Lung (tissue), 17 donors: ENCODE measurements at places on chromosomes 6 and 20. TPM values are rescaled to one million over a fixed set of nuclear protein-coding genes. Genes with fewer than 3 reads are reported as not detected.

KCNQ2 gene
- polyA plus RNA-seq = not detected

SLC16A10 gene
- 10.0 TPM for polyA plus RNA-seq

GRCh38 chr6:41466437-41466990, 79.7 kb upstream of the FOXP4 start:
- DNase-seq = peak; percentile 31

DNA sequence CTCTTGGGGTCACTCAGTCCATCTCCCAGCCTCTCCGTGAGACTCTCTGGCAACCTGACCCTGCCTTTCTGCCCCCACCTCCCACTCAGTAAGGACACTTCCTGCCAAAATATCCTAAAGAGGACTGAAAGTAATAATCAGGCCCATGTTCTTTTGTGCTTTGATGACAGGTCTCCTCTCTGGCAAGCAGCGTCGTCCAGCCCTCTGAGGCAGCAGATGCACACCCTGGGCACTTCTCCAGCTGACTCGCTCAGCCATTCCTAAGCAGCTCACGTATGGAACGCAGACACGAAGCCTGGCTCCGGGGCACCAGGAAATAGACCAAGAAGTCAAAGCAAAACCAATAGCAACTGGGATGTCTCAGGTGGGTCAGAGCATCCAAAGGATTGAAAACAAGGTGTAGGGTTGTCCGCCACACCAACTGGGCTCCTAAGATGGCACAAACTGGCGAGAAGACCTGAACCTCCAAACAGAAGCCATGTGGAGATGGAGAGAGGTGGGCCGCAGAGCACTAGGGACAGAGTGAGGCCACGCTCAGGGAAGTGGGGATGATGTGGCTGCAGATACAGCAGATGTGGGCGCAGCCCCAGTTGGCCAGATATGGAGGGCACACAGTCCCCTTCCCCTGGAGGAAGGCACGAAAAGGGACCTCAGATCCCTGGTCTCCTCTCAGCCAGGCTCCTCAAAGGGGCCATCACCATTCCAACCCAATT, 99.3 kb downstream of the PRND start:
- no peak for DNase-seq

DNA sequence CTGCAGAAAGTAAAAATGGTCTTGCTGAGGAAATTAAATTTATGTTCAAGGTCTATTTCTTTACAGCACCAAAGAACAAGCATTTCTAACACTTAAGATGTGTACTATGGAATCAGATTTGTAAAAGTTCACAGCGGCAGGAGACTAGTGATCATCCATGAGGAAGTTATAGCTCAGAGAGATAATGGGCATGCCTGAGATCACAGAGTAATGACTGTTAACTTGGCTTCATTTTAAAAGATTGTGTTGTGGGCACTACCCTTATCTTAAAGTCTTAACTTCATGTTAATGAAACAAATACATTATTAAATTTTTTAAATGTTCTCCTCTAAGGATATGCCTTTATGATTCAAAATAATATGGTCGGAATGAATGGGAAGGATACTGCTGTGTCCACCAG, 168.6 kb downstream of the GMPR start:
- DNase-seq = no peak

MUC22 gene
- polyA plus RNA-seq = 0.02 TPM

DNA sequence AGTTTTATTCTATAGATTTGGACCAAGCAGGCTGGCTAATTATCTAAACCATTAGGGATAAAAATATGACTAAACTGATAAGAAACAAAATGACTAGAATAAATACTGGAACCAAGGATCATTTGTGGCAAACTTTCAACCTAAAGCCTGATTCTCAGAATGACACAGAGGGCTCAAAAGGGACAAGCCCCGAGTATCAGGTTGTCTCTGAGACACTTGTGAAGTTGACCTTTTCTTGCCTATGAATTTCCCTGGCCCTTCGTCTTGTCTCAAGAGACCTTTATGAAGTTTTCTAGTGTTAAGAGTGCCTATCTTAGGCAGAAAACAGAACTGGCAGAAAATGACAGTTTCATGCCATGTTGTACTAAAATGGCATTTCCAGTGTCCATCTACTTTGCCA, 68.3 kb downstream of the IMPG1 start:
- DNase-seq = no peak

DNA sequence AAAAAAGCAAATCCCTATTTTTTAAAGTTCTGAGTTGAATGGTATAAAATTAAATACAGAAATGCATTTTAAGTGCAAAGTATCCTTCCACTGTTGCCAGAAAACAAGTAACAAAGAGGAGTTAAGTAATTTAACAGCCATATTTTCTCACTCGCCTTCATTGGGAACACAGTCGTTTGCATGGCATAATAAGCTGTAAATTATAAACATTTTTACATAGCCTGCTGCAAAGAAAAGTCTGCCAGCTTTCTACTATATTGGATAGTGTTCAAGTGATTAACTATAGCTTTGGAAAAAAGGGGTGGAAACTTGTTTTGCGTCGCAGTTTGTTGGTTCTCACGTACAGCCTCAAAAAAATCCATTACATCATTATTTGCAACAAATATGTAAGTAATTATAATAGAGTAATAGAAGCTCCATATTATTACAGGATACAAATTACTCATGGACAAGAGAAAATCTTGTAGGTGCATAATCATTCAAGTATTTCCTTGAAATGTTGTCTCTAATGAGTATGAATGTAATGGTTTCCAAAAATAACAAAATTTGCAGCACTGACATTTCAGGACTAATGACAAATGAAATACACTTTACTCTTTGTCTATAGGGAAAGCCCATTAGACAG, 139.3 kb downstream of the PDSS2 start:
- peak; percentile 47 for DNase-seq

DNA sequence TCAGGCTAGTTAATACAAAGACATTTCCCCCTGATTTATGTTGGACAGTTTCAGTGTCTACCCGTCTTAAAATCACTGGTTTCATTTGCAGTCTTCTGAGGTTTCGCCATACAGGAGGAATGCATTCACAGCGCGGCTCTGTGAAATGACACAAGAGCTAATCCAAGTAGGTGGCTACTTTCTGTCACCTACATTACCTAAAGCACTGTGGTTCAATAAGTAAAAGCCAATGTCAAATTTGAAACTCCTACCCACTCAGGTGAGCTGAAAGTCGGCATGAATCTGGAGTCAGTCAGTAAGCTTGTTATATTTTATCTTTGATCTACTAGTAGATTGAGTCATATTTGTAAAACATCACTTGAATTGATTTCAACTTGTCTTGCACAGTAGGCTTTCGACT, 370.8 kb downstream of the LAMA2 start:
- DNase-seq = no peak

DNA sequence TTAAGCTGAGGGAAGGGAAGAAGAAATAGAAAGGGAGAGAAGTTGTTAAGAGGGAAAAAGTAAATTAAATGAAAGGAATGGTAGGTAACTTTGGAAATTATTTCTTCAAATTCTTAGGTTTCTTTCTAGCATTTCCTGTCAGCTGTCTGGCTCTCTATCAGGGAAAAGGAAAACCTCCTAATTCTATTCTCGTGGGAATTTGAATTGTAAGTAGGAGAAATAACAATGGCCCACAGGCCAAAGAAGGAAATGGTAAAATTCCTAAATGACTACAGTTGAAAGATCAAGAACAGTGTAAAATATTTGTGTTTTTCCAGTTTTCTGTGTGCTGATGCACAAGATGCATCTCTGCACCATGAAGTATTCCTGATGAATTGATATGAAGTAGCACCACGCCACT, 173.0 kb downstream of the IBTK start:
- DNase-seq = peak; percentile 4

NT5E gene
- 3.4 TPM for polyA plus RNA-seq

DNA sequence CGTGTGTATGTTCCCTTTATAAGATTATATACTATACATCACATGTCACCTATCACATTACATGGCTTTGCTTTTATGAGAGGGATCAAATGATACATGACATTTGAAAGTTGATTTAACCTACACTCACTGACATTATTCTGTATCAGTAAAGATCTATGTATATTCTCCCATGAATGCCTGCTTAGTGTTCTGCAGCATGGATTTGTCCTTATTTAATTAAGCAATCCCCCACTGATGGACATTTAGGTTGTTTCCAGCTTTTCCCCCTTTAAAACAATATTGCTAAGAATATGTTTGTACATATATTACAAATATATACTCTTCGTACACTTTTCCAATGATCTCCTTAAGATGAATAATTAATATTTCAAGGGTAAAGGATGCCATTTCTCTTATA, 297.4 kb downstream of the TFAP2C start:
- DNase-seq = no peak

- DNase-seq = no peak
Measured at GRCh38 chr20:33351696-33352095, 49.6 kb downstream of the CDK5RAP1 start.

DEFB132 gene
- polyA plus RNA-seq = not detected

- DNase-seq = no peak
Measured at GRCh38 chr20:18851629-18852028, 38.0 kb downstream of the SCP2D1 start.

- no peak for DNase-seq
Measured at GRCh38 chr6:140774080-140774505, 1358.6 kb upstream of the GJE1 start.

DNA sequence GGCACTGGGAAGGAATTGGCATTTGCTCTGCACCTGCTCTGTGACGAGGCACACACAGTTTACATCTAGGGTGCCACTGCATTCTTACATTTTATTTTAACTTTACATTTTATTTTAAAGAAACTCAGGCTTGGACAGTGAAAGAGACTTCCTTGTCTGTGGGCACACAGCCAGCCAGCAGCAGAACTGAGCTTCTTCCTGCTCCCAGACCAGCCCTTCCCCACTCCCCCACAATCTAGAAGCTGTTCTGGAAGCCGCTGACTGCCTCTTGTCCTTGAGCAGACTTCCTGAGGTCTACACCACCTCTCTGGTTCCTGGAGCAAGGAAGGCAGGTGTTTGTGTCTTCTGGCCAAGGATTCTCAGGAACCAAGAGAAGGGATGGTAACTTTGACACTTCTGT, 27.9 kb upstream of the CD93 start:
- peak; percentile 72 for DNase-seq

DNA sequence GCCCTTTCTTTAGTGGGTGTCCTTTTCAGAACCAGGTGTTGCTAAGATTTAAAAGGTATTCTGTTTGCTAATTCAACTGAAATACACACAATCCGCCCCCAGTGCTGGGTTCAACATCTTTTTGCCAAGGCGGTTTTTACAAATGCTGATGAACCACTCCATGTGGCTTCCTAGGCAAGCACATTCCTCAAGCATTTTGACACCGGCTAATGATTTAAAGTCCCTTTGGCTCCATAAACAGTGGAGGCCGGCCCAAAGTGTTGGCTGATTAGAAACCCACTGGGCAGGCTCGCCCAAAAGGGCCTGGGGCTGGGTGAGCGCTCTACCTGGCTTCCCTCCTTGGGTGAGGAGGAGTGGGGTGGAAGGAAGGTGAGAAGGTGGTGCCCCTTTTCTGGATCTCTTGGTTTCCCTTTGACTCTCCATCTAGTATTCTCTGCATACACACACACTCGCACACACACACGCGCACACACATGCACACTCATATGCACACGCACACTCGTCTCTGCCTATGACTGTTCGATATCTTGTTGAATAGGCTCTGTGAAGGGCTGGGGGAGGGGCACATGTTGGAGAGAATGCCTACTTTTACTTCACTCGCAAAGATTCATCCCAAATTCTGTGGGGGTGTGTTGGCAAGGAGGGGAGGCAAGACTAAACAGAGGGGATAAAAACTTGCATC, 66.7 kb upstream of the ARMC2 start:
- peak; percentile 61 for DNase-seq

DNA sequence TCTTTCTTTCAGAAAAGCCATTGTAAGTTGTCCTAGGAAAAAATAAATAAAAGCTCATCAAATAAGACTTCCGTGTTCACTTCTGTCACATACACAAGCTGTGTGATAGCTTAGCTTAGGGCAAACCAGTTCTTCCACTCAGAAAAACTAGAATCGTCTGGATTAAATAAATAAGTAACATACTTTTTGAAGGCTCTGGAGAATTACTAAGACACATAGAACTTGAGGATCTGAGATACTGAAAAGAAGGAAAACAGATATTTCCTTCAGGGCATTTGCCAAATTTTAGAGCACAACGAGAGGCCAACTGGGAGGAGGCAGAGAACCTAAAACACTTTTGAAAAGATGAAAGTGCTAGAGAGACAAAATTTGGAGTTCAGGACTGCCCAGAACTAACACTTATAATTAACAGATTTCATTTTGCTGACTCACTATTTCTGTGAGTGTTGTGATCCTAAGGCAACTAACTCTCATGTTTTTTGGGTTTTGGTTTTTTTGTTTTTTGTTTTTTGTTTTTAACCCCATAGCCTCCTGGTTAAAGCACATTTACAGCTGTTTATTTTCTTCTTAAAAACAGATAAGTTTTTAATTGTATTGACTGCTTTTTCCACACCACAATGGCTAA, 38.7 kb upstream of the THEMIS start:
- peak; percentile 63 for DNase-seq

DNA sequence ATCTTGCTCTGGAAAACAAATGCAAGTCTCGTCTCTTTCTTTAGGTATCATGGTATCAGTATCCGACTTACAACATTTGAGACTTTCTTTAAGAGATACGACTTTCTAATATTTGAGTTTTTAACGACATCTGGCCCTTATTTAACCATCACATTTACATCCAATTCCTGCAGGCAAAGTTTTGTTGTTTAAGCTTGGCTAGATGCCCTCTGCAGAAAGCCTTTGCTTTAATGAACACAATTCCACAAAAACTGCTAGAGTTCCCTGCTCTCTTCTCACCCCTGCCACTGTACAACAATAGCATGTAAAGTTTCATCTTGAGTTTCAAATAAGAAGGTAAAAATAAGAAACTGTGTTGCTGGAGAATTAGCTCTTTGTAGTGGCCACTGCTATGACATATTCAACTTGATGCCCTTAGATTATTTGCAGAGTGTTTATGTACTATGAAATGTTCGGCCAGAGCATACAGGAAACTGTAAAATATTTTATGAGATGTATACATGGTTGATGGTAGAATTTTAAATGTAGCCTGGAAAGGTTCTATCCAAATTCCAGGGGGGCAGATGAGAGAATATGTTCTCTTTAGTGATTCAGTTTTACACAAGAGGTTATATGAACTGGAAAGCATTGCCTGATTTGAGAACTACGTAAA, 438.6 kb downstream of the CDC5L start:
- peak; percentile 38 for DNase-seq

- no peak for DNase-seq
Measured at GRCh38 chr6:20808924-20809323, 274.7 kb downstream of the CDKAL1 start.

DNA sequence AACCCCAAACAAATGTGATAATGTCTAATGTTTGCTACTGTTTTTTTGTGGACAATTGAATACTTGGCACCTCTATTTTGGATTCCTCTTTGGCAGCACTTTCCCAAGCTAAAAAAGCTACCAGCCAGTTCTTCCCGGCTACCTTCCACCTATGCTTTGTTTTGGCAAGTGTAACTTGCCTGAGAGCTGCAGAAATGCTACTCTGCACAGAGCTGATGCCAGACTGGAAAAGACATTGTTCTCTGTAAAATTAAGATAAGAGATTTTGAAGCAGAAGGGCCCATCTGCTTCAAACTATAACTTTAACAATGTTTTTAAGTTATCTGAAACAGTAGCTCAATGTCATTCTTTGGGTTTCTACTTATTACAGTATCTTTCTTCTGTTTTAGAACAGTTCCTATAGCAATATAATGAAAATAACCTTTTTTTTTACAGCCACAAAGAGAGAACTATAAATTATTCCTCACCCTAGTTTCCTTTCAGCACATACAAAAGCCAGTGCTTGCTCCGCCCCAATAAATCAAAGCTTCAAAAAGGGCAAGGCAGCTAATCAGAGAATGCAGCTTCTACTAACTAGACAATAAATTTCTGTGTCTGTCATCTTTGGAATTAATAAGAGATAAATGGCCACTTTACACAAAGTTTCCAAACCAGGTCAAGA, 183.1 kb downstream of the UBE3D start:
- DNase-seq = no peak

FOXS1 gene
- 3.2 TPM for polyA plus RNA-seq

GRCh38 chr6:151358475-151358874, 32.9 kb downstream of the ZBTB2 start:
- DNase-seq = no peak
